ENCODE measurements at places on chromosomes 3 and 15.

- no peak for DNase-seq
Measured at GRCh38 chr15:92925454-92925853, 25.3 kb downstream of the CHD2 start.

DNA sequence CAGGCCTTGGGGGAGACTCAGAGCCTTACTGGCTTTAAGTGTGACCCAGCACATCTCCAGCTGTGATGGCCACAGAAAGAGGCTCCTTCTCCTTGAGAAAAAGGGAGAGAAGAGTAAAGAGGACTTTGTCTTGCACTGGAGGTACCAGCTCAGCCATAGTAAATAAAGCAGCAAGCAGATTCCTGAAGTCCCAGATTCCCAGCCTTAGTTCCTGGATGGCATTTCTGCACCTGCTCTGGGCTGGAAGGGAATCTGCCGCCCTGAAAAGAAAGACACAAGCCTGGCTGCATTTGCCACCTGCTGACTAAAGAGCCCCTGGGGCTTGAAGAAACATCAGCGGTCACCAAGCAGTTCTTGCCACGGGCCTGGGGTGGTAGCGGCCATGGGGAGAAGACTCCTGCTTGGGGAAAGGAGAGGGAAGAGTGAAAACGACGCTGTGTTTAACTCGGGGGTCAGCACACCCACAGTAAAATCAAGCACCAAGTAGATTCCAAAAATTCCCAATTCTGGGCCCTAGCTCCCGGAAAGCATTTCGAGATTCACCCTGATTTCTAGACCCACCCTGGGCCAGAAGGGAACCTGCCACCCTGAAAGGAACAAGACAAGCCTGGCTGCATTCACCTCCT lies 24.2 kb upstream of the TNK2 start:
- no peak for DNase-seq

DNA sequence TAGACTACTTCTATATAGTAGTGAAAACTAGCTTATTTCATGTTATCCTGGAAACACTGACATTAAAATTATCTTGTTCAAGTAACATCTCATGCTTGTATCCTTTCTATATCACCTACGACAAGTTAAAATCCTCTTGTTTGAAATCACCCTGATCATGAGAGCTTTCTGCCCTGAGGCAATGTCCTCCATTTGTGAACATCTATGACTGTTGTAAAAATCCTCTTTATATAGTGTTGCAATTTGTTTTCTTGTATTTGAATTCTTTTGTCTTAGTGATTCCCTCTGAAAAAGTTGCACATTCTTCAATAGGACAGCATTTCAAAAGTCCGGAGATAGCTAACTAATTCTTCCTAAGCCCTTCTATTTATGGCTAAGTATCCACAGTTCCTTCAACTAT lies 480.3 kb downstream of the NSUN3 start:
- no peak for DNase-seq

GRCh38 chr3:144031938-144032337 lies 60.3 kb downstream of the DIPK2A start:
- no peak for DNase-seq

DNA sequence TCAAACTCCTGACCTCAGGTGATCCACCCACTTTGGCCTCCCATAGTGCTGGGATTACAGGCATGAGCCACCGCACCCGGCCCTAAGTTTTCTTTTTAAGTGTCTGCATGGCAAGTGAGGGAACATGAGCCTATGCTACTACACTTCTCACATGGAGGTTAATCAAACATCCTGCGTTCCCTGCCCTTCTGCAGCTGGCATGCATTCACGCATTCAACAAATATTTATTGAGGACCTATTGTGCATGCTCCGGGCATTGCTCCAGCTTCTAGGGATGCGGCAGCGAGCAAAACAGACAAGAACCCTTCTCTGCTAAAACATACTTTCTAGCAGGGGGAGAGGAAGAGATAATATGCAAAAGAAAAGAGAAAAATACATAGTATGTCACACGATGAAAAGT lies 42.6 kb upstream of the ACKR4 start:
- DNase-seq, result no peak

DNA sequence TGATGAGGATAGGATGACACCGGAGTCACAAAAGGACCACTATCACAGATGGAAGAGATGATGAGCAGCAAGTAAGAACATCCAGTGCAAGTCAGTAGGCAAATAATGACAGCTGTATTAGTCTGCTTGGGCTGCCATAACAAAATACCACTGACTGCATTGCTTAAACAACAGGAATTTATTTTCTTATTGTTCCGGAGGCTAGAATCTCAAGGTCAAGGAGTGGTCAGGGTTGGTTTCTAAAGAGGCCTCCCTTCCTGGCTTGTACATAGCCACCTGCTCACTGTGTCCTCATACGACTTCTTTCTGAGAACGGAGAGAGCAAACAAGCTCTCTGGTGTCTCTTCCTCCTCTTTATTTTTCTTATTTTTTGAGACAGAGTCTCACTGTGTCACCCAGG lies 380.7 kb downstream of the PLOD2 start:
- DNase-seq, result no peak

DNA sequence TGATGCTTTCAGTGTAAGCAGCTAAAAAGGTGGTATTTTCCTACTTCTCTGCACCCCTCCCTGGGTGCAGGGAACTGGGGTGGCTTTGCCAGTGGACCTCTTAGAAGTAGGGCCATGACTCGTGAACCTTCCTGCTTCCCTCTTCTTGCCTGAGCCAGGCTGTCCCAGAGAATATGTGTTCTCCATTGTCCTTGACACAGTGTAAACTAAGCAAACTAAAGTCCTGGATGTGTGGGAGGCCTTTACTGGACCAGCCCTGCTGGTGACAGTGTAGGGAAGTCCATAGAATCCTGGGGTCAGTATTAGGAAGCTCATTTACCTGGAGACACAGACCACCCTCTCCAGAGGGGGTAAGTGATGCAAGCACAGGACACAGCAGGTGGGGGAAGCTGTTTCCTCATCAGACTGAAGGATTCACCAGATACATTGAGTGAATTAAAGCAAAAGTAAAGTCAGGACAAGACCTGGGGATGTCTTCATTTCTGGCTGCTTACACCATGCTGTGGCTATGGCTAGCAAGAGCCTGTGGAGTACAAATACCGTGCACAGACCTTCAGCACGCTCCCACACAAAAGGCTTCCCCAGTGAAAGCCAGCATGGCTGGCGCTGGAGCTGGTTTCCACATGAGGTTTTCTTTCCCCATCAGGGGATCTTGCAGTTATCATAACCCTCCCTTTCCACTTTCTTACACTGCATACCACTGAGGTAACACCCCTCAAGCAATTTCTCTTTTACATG lies 64.8 kb upstream of the LPP start:
- DNase-seq, result no peak

DNA sequence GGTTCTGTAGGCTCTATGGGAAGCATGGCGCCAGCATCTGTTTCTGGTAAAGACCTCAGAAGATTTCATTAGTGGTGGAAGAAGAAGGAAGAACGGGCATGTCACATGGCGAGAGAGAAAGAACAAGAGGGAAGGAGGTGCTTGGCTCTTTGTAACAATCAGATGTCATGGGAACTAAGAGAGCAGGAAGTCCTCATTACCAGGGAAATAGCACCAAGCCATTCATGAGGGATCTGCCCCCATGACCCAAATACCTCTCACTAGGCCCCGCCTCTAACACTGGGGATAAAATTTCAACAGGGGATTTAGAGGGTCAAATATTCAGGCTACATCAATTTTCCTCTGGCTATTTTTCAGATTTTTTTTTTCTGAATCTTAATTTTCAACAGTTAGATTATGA lies 954.3 kb downstream of the SQOR start:
- no peak for DNase-seq

GRCh38 chr3:66851894-66852613 lies 146.1 kb upstream of the KBTBD8 start:
- DNase-seq, result no peak

- DNase-seq, result no peak
Measured at GRCh38 chr3:41662288-41662687, 299.6 kb downstream of the ULK4 start.

- no peak for DNase-seq
Measured at GRCh38 chr3:45781271-45781670, 15.1 kb downstream of the SLC6A20 start.

DNA sequence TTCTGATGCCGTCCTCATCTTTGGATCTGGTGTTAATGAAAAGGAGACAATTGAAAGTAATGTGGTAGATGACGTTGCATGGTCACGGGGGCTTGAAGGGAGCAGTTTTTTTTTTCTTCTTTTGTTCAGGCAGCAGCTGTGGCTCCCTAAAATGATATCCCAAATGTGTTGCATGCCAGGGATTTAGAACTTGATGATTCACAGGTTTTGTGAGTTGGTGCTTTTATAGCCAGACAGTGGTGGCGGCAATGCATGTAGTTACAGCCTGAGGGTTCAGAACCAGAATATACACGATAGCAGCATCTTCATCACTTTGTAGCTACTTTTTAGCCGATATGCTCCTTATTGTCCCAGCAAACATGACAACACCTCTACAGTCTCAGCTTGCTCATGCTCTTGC lies 133.4 kb downstream of the CHST2 start:
- no peak for DNase-seq

- no peak for DNase-seq
Measured at GRCh38 chr3:182527745-182528144, 265.6 kb upstream of the ATP11B start.

- no peak for DNase-seq
Measured at GRCh38 chr15:37625576-37625975, 308.9 kb upstream of the TMCO5A start.

DNA sequence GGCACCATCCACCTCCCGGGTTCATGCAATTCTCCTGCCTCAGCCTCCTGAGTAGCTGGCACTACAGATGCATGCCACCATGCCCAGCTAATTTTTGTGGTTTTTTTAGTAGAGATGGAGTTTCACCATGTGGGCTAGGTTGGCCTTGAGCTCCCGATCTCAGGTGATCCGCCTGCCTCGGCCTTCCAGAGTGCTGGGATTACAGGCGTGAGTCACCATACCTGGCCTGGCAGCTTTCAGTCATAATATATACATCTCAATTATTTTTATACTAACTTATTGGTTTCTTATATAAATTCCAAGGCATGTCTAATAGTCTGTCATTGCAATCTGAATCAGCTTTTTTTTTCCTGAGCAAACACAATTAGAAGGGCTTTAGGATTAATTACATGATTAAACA lies 74.0 kb upstream of the CCNL1 start:
- no peak for DNase-seq

- no peak for DNase-seq
Measured at GRCh38 chr3:184129012-184129411, 6.1 kb upstream of the EIF2B5 start.
